ENCODE measurements at places on chromosomes 1 and 21.

DNA sequence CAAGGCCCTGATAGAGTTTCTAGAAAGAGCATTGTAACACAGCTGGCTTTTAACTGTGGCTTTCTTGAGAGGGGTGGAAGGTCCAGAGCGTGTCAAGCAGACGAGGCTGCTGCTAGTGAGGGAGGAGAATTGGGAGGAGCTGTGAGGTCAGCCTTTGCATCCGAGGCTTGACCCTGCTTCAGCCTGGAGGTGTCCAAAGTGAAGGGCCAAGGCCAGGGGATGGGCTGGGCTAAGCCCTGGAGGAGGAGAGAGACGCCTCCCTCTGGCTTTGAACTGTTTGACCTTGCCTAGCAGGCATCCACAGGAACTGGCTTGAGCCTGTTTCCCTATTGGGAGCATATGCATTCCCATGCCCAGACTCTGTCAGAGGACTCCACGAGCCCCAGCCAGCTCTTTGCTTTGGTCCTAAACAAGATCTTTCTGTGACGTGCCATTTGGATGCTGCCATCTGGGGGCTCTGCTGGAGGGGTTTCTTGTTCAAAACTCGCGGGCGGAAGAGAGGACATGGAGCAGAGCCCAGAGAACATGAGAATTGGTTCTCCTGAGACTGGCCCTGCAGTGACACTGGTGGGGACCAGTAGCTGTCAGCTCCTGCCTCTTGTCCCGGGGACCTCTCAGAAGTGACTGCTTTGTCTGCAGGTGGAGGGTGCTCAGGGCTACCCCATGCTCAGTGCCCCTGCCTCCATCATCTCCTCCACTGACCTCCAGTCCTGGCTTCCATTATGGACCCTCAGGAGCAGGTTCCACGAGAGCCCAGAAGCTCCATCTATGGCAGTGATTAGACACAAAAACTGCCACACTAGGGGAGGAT, 5.5 kb downstream of the ACTRT2 start:
- no peak for DNase-seq

- DNase-seq = no peak
Measured at GRCh38 chr1:2304921-2305681, 77.0 kb downstream of the SKI start.

GRCh38 chr1:183137782-183138181, 48.3 kb upstream of the LAMC2 start:
- no peak for DNase-seq

DNA sequence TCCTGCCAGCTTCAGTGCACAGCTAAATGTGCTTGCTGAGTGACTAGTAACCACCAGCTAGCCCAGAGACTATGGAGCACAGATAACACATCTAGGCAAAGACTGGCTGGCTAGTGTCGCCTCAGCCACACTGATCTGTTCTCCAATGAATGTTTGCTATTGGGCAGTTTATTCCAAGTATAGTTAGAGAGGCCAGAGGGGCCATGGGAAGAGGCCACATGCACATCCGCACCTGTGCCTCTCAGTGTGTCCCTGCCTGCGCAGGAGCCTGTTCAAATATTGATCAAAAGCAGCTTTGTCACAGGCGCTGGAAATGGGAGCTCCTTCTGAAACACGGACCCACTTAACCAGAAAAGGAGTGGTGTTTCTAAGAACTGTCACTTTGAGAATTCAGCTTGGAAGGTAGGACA, 51.3 kb upstream of the ATP1A1 start:
- no peak for DNase-seq

DNA sequence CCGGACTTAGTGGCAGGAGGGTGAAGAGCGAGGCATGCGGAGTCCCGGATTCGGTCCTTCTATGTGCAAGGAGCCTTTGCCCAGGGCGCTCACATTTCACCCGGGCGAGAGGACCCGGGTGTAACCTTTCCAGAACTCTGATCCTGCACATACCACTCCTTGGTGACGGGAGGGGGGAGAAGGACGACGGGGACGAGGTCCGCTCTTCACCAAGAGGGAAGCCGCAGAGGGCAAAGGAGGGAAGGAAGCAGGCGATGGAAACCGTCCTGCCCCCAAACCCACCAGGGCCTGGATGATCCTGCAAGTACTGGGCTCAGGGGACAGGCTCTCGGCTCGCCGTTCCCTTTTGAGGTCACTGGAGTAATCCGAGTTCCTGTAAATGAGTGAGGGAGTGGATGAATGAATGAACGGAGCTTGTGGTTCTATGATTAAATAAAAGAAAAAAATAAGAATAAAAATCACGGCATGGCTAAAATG, 993 bp downstream of the SYPL2 start:
- no peak for DNase-seq

DNA sequence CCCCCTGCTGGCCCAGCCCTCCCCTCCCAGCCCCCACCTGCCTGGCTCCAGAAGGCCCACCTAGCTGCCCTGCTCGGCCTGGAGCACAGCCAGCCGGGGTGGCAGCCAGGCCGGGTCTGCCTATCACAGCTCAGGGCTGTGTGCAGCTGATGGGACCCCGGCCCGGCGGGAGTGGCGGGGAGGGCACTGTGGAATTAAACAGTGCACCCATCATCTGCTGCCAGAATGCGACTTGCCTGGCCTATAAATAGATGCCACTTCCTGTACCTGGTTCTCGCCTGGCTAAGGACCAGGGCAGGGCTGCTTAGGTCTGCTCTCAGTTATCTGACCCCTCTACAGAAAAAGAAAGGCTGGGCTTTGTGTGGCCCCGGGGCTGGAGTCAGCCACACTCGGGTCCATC, 98.2 kb upstream of the VAMP3 start:
- DNase-seq = no peak

- DNase-seq = peak; percentile 50
Measured at GRCh38 chr1:41678111-41678878, 193.8 kb upstream of the EDN2 start.

GRCh38 chr1:185267701-185268100, 49.3 kb downstream of the IVNS1ABP start:
- DNase-seq = no peak

GRCh38 chr21:42537106-42537742, 23.6 kb downstream of the SLC37A1 start:
- DNase-seq = no peak
